ENCODE measurements at places on chromosomes 1 and 21.

- DNase-seq: no peak
Observed at GRCh38 chr1:65904681-65905083, 112.0 kb downstream of the PDE4B start.

GRCh38 chr21:26123012-26123411 is 47.6 kb downstream of the APP start:
- DNase-seq: no peak

GRCh38 chr21:45602106-45602505 is 41.4 kb upstream of the PCBP3 start:
- DNase-seq: no peak

DNA sequence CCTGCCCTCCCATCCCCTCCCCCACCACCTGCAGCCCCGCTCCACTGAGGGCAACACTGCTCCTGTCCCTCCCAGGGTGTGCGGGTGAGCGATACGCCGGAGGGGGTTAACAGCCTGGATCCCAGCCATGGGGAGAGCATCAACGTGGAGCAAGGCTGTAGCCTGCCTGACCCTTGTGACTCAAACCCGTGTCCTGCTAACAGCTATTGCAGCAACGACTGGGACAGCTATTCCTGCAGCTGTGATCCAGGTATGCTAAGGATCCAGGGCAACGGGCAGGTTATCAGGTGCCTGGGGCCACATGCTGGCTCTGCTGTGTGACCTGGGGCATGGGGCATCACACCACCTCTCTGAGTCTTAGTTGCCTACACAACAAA is 15.0 kb downstream of the CELSR2 start:
- no peak for DNase-seq

GRCh38 chr1:5509664-5510452 is 482.4 kb downstream of the NPHP4 start:
- no peak for DNase-seq

- DNase-seq: no peak
Observed at GRCh38 chr1:156337052-156337887, 822 bp downstream of the CCT3 start.

All from stromal cell of bone marrow (primary cell).